ENCODE measurements at places on chromosomes 1 and 21. TPM values are rescaled to one million over a fixed set of nuclear protein-coding genes. Genes with fewer than 3 reads are reported as not detected.

DNA sequence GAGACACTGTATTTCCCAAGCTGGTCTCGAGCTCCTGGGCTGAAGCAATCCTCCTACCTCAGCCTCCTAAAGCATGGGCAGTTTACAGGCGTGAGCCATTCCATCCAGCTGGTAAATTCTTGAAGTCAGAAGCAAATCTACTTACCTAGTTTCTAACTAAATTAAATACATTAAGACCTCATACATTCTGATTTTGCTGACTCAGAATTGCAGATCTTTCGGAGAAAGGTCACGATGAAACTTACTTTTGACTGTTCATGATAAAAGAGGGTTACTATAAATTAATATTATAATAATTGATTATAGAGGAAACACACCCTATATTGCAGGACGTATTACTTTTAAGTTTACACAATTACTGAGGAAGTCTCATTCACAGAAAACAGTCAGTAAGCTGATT, 132.3 kb downstream of the ZZZ3 start:
- H3K27ac ChIP-seq: no peak overlapping the region
- H3K27me3 ChIP-seq: no peaks in the 10 kb centered on the region
- no peak for DNase-seq
- no peaks in the 10 kb centered on the region for H3K4me1 ChIP-seq

GRCh38 chr1:189960769-189961168, 516.9 kb downstream of the BRINP3 start:
- no peaks in the 10 kb centered on the region for H3K4me1 ChIP-seq
- no peak overlapping the region for H3K27ac ChIP-seq
- H3K36me3 ChIP-seq: no peaks in the 10 kb centered on the region
- H3K27me3 ChIP-seq: no peaks in the 10 kb centered on the region
- H3K4me3 ChIP-seq: no peak overlapping the region

DNA sequence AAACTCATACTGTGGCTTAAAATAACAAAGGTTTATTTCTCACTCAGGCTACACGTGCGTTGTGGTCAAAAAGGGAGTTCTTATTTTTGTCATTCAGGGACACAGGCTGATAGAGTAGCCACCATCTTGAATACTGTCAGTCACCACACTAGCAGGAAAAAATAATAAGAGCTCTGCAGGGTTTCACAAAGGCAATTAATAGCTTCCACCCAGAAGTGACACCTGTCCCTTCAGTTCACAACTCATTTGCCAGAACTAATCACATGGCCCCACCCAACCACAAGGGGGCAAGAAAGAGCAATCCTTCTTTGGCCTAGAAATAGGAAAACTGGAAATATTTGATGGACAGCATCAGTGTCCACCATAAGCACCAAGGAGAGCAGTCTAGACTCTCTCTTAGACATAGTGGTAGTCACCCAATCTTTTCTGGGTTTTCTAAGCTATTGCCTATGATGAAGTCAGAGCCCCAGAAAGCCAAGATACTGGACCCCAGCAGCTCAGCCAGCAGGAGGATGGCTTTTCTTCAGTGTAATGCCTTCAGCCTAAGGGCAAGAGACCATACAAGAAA, 8.2 kb downstream of the HAPLN2 start:
- H3K27me3 ChIP-seq: peaks cover 14% of the 10 kb centered on the region
- no peaks in the 10 kb centered on the region for H3K36me3 ChIP-seq
- peak; percentile 27 for DNase-seq
- no peak overlapping the region for H3K27ac ChIP-seq
- H3K4me1 ChIP-seq: peaks cover 23% of the 10 kb centered on the region

- H3K27ac ChIP-seq: no peak overlapping the region
- peak overlapping the region; percentile 17 for H3K4me3 ChIP-seq
- no peaks in the 10 kb centered on the region for H3K27me3 ChIP-seq
- no peak for DNase-seq
- H3K4me1 ChIP-seq: peaks cover 12% of the 10 kb centered on the region
- no peaks in the 10 kb centered on the region for H3K36me3 ChIP-seq
These were observed 59.6 kb downstream of the VPS26C start for GRCh38 chr21:37207441-37208009.

DNA sequence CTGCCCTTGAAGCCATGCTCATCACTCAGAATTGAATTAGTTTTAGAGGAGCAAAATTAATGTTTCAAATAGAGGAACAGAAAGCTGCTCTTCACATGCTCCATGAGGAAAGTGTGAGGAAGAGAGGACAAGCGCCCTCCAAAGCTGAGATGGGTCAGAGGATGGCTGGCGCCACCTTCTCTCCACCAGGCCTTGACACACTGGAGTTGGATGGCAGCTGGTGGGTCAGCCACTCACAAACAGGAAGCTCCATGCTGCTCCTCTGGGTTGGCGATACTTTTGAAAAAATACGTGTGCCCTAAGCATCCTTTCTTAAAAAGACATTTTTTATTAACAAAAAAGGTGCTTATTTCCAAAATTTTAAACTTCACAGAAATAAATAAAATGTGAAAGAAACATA, 3.1 kb upstream of the CD2 start:
- no peaks in the 10 kb centered on the region for H3K27me3 ChIP-seq
- H3K4me3 ChIP-seq: no peak overlapping the region
- H3K4me1 ChIP-seq: no peaks in the 10 kb centered on the region
- no peaks in the 10 kb centered on the region for H3K36me3 ChIP-seq
- no peak overlapping the region for H3K27ac ChIP-seq

Gene TATDN3
- 10.1 TPM for total RNA-seq

DNA sequence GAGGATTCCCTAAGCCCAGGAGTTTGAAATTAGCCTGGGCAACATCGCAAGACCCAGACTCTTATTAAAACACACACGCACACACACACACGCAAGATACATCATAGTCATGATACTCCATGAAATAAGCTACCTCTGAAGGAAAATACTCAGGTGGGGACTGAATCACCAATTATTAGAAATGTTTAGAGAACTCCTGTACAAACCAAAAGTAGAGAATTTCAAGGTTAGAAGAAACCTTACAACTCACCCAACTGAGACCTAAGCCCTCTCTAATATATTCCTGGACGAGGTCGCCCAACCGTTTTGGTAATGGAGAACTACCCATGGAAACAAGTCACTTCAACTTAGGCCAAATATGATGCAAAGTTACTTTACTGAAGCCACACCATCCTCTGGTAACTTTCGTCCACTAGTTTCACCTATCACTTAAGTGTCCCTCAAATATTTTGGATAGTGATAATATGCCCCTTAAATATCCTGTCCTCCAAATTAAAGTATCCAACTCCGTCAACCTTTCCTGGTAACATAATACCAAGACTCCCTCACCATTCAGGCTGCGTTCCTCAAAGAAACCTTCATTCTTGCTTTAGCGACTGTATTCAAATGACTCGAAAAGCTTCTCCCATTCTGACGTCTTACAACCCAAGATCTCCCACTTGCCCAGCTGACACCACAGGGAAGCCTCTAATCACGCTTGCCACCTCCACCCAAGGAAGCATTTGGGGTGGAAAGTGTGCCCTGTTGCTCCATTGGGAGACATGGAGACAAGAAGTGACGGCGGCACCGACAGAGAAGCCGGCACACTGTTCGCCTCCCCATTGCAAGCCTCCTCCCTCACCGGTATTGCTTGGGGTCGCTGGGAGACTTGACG, 856 bp downstream of the NRDC start:
- peak overlapping the region; percentile 99 for H3K27ac ChIP-seq
- H3K4me1 ChIP-seq: peaks cover 39% of the 10 kb centered on the region
- H3K27me3 ChIP-seq: no peaks in the 10 kb centered on the region
- H3K4me3 ChIP-seq: peak overlapping the region; percentile 71
- no peaks in the 10 kb centered on the region for H3K36me3 ChIP-seq

GRCh38 chr1:228445843-228446650, 29.4 kb upstream of the TRIM17 start:
- no peaks in the 10 kb centered on the region for H3K36me3 ChIP-seq
- H3K27ac ChIP-seq: no peak overlapping the region
- peak overlapping the region; percentile 24 for H3K4me3 ChIP-seq
- H3K27me3 ChIP-seq: peaks cover 5% of the 10 kb centered on the region
- no peak for DNase-seq

DNA sequence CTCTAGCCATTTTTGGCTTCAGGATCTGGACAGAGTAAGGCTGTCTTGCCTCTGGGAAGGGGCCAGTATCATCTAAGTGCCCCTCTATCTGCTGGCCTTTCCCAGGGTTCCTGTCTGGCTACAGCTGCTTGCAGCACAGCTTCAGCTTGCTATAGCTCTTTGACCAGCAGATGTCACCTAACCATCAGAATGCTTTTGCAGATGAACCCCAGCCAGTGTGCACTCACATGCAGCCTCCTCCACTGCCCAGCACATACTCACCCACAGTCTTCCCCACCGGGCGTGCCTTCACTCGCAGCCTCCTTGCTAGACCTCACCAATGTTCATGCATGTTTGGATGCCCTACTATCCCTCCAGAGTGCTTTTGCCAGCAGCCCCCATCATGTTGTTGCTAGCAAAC, 769.0 kb downstream of the BRINP3 start:
- no peaks in the 10 kb centered on the region for H3K36me3 ChIP-seq
- H3K27ac ChIP-seq: no peak overlapping the region
- no peak overlapping the region for H3K4me3 ChIP-seq
- H3K27me3 ChIP-seq: no peaks in the 10 kb centered on the region

Gene ETV3L
- total RNA-seq: not detected

Gene MTARC1
- total RNA-seq: 41.7 TPM

GRCh38 chr1:163585796-163586195, 264.0 kb downstream of the NUF2 start:
- H3K27ac ChIP-seq: no peak overlapping the region
- H3K36me3 ChIP-seq: no peaks in the 10 kb centered on the region
- H3K4me1 ChIP-seq: no peaks in the 10 kb centered on the region
- H3K4me3 ChIP-seq: no peak overlapping the region

- peaks cover 6% of the 10 kb centered on the region for H3K4me1 ChIP-seq
- H3K27me3 ChIP-seq: no peaks in the 10 kb centered on the region
- H3K4me3 ChIP-seq: no peak overlapping the region
- DNase-seq: no peak
These were observed 366.7 kb downstream of the CAMTA1 start for GRCh38 chr1:7151978-7152377.

Gene RGS8
- not detected for total RNA-seq

GRCh38 chr1:60402816-60403215, 329.2 kb upstream of the C1orf87 start:
- no peak overlapping the region for H3K4me3 ChIP-seq
- no peaks in the 10 kb centered on the region for H3K4me1 ChIP-seq
- no peak for DNase-seq
- no peaks in the 10 kb centered on the region for H3K27me3 ChIP-seq

DNA sequence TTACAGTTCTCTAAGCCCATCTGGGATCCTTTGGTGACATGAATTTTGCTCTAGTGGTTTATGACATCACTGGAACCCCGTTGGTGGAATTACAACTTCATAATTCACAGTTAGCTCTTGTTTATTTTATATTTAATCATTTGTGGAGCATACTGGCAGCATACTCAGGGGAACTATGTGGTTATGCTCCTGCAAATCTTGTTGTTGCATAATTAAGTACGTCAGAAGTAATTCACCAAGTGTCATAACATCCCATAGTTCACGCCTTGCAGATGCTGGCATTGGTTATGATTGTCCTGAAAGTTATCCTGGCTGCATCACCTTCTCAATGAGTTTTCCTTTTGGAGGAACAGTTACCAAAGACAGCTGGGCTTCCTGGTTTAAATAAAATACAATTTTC, 16.5 kb downstream of the PRRX1 start:
- no peak overlapping the region for H3K27ac ChIP-seq
- H3K4me1 ChIP-seq: no peaks in the 10 kb centered on the region
- no peaks in the 10 kb centered on the region for H3K27me3 ChIP-seq

DNA sequence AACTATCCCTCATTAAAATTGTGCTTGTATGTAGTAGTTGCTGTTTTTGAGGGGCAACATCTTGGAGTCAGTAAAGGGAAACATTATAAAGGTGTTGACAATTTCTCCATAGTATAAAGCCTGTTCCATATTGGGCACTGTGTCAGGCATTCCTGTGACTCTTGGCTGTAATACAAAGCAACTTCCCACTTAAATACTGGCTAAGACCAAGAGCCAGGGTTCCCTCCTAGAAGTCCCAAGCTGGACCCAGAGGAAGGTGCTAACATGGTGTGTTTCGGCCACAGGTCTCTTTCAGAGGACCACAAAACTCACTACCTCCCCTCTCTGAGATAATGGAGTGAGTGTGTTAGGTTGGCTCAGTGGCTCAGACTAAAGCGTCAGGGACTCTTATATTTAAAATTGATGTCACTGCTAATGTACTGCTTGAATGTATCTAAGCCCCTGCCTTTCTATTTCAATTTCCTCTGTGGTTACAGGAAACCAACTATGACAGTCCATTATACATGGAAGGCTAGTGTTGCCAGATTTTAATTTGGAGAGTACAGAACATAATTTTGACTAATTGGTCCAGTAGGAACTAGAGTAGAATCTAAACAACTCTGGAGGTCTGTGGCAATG, 74.7 kb upstream of the RGL1 start:
- H3K4me1 ChIP-seq: peaks cover 2% of the 10 kb centered on the region
- no peak overlapping the region for H3K27ac ChIP-seq
- no peaks in the 10 kb centered on the region for H3K36me3 ChIP-seq
- DNase-seq: no peak
- no peaks in the 10 kb centered on the region for H3K27me3 ChIP-seq
- no peak overlapping the region for H3K4me3 ChIP-seq

DNA sequence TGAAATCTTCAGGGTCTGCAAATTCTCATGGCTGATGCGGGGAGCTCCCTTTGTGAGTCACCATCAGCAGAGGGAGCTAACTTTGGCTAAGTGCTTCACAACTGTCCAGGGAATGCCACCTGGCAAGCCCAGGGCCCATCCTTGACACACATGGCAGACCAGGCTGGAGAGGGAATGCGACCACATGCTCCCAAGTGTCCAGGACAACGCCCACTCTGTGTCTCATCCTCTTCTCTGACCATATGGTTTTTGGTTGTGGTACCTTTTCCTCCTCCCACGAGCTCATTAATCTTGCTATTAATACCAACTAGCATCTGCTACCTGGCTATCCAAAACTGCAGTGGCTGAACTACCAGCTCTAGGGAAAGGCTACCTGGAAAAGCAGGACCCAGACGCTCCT, 37.1 kb upstream of the CLSTN1 start:
- no peaks in the 10 kb centered on the region for H3K36me3 ChIP-seq
- DNase-seq: no peak
- no peak overlapping the region for H3K4me3 ChIP-seq
- H3K27ac ChIP-seq: no peak overlapping the region
- no peaks in the 10 kb centered on the region for H3K27me3 ChIP-seq
- no peaks in the 10 kb centered on the region for H3K4me1 ChIP-seq
